ENCODE measurements at places on chromosomes 7 and 10. TPM values are rescaled to one million over a fixed set of nuclear protein-coding genes. Genes with fewer than 3 reads are reported as not detected.

DNA sequence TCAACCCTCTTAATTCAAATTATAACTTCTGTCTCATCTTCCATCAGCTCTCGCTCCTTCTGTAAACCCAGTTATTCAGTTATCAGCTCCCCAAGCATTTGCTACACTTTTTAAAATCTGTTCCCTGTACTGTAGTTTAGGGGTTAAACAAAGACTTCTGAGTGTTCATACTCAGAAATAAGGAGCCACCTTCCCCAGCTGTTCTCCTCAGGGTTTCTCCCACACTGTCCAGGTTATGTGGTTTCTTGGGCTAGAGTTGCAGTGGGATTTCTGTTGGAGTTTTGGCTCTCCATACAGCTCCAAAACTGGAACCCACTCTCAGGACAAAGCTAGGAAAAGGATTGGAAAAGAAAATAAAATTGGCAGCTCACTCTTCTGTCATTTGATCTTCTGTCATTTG, 20.8 kb downstream of the NHLRC2 start:
- no peak overlapping the region for H3K4me3 ChIP-seq
- DNase-seq, result no peak
- no peaks in the 10 kb centered on the region for H3K27me3 ChIP-seq
- peaks cover 12% of the 10 kb centered on the region for H3K4me1 ChIP-seq
- H3K27ac ChIP-seq, result no peak overlapping the region
- no peaks in the 10 kb centered on the region for H3K36me3 ChIP-seq

GRCh38 chr10:124222318-124222987, 129.1 kb upstream of the CHST15 start:
- no peak for DNase-seq
- H3K4me1 ChIP-seq, result peaks cover 3% of the 10 kb centered on the region
- no peak overlapping the region for H3K4me3 ChIP-seq
- no peaks in the 10 kb centered on the region for H3K27me3 ChIP-seq
- H3K36me3 ChIP-seq, result no peaks in the 10 kb centered on the region
- H3K27ac ChIP-seq, result no peak overlapping the region

GRCh38 chr10:124745673-124746072, 1.5 kb upstream of the FAM53B start:
- H3K4me1 ChIP-seq, result peaks cover 32% of the 10 kb centered on the region
- peak overlapping the region; percentile 85 for H3K27ac ChIP-seq
- no peaks in the 10 kb centered on the region for H3K27me3 ChIP-seq
- no peak for DNase-seq
- no peaks in the 10 kb centered on the region for H3K36me3 ChIP-seq
- H3K4me3 ChIP-seq, result no peak overlapping the region

DNA sequence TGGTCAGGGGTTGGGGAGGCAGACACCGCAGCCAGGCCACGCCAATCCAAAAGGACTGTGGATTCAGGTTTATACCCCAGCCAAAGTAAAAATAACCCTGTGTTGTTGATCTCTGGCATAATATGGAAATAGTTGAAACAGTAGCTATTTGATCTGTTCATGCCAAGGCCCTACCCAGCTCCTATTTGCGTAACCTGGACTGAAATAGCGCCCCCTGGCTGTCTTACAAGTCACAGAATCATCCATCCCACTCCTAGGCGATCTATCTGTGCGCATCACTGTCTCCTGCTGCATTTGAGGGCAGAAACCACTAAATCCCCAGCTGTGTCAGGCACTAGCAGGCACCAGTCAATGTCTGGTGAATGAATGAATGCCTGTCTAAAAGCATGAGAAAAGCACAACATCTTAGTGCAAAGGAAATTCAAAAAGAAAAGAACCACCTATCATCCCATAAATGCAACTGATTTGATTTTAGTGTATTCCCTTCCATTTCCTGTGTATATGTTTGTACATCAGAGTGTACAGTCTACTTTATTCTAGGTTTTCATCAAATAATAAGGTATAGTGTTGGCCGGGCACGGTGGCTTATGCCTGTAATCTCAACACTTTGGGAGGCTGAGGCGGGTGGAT, 160.0 kb downstream of the SLIT1 start:
- no peak overlapping the region for H3K4me3 ChIP-seq
- peak; percentile 65 for DNase-seq

GRCh38 chr10:23157239-23157681, 34.9 kb upstream of the PTF1A start:
- H3K27me3 ChIP-seq, result no peaks in the 10 kb centered on the region
- DNase-seq, result peak; percentile 91
- peak overlapping the region; percentile 2 for H3K4me3 ChIP-seq
- H3K4me1 ChIP-seq, result peaks cover 8% of the 10 kb centered on the region
- H3K36me3 ChIP-seq, result no peaks in the 10 kb centered on the region
- peak overlapping the region; percentile 78 for H3K27ac ChIP-seq

DNA sequence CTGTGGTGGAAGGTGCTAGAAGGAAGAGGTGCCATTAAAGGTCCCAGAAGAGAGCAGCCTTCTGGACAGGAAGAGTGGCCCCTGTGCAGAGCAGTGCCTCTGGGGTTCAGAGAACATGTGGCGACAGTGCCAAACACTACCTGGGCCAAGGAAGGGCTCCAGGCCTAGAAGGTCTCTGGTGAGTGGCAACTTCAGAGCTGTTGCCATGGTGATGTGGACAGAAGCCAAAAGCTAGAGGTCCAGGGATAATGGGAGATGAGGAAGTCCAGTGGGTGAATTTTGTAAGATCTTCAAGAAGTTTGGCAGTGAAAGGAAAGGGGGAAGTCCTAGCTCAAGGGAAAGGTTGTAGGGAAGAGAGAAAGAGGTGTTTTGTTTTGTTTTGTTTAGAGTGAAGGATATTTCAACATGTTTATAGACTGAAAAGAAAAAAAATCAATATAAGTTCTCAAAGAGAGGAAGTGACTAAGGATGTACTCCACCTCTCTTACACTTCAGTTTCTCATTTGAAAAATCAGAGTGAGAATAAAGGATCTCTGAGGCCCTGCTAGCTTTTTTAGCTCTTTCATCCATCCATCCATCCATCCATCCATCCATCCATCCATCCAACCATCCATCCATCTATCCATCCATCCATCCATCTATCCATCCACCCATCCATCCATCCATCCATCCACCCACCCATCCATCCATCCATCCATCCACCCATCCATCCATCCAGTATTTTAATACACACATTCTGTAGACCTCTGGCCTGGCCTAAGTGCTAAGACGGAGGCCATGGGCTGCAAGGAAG, 77.1 kb upstream of the DUSP5 start:
- H3K27me3 ChIP-seq, result no peaks in the 10 kb centered on the region
- H3K4me3 ChIP-seq, result no peak overlapping the region
- peak; percentile 50 for DNase-seq
- H3K36me3 ChIP-seq, result no peaks in the 10 kb centered on the region
- H3K27ac ChIP-seq, result no peak overlapping the region

GRCh38 chr7:68587599-68587998, 1010.7 kb upstream of the AUTS2 start:
- H3K4me3 ChIP-seq, result no peak overlapping the region
- no peaks in the 10 kb centered on the region for H3K4me1 ChIP-seq
- H3K27me3 ChIP-seq, result no peaks in the 10 kb centered on the region
- no peaks in the 10 kb centered on the region for H3K36me3 ChIP-seq
- no peak for DNase-seq

DNA sequence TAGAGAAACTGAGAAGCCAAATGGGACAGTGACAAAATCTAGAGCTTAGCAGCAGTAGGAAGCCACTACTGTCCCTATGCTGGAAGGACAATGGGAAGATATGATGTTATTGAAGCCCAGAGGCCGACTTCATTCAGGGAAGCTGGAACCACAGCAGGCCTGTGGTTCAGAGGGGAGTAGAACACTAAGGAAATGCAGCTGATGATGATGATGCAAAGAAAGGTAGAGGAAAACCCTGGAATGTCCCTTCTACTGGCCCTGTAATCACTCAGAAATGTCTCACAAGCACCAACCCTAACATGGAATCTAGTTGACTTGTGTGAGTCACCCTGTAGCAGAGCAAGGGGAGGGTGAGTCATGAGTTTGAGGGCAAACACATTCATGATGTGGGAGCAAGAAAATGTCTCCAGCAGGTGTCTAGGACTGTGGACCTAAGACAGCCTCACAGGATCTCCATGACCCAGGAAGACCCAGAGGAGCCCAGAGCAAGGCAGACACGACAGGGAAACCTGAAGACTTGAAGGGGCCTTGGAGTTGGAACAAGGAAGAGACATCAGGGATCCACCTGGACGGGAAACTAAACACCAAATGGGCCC, 37.0 kb upstream of the LRRC17 start:
- H3K27ac ChIP-seq, result no peak overlapping the region
- H3K36me3 ChIP-seq, result no peaks in the 10 kb centered on the region
- no peak overlapping the region for H3K4me3 ChIP-seq
- H3K4me1 ChIP-seq, result no peaks in the 10 kb centered on the region
- no peak for DNase-seq

GRCh38 chr7:81534446-81534845, 235.4 kb downstream of the HGF start:
- H3K27ac ChIP-seq, result no peak overlapping the region
- H3K4me1 ChIP-seq, result no peaks in the 10 kb centered on the region
- no peak overlapping the region for H3K4me3 ChIP-seq
- no peaks in the 10 kb centered on the region for H3K36me3 ChIP-seq
- no peaks in the 10 kb centered on the region for H3K27me3 ChIP-seq

GRCh38 chr7:77313085-77313484, 103.1 kb downstream of the GSAP start:
- H3K4me1 ChIP-seq, result peaks cover 70% of the 10 kb centered on the region
- H3K27ac ChIP-seq, result peak overlapping the region; percentile 87
- no peaks in the 10 kb centered on the region for H3K27me3 ChIP-seq
- no peak overlapping the region for H3K4me3 ChIP-seq

GRCh38 chr7:24884401-24884800, 95.6 kb downstream of the OSBPL3 start:
- DNase-seq, result no peak
- H3K36me3 ChIP-seq, result no peaks in the 10 kb centered on the region
- H3K4me1 ChIP-seq, result peaks cover 52% of the 10 kb centered on the region
- no peaks in the 10 kb centered on the region for H3K27me3 ChIP-seq

The NUTM2E gene
- not detected for total RNA-seq

The HYAL4 gene
- 0.13 TPM for total RNA-seq

The ACTL6B gene
- not detected for total RNA-seq

The SLC18A3 gene
- not detected for total RNA-seq

The ETV1 gene
- total RNA-seq, result 18.6 TPM

The MARCHF5 gene
- total RNA-seq, result 29.8 TPM

The LIPA gene
- 29.6 TPM for total RNA-seq

The NXPH1 gene
- total RNA-seq, result not detected

All from thyroid gland (tissue), 4 donors.